ENCODE measurements at places on chromosomes 16 and 17. TPM values are rescaled to one million over a fixed set of nuclear protein-coding genes. Genes with fewer than 3 reads are reported as not detected.

DNA sequence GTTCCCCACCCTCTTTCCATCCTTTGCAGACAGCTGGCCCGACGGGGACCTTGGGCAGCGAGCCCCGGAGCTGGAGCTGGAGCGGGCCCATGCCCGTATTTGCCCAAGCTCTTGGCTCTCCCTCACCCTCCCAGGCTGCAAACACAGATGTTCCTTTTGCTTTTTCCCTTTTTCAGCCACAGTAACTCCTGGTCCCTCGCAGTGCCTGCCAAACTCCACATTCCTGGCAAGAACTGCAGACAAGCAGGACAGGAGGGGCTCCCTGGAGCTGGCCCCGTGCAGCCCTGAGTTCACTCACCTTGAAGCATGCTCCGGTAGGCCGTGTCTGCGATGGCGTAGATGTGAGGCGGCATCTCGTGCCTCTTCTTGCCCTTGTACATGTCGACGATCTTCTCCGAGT, 33.9 kb downstream of the MYH11 start:
- peak; percentile 90 for DNase-seq

The AOC3 gene
- total RNA-seq: 16.2 TPM

- no peak for DNase-seq
Observed at GRCh38 chr17:732067-732901, at the start of gene TLCD3A. TLCD3A (plus strand) TSS chr17:732596; CDS start chr17:732648, 52 bp downstream.

GRCh38 chr17:13750816-13751793, 149.4 kb upstream of the HS3ST3A1 start:
- no peak for DNase-seq

- no peak for DNase-seq
Observed at GRCh38 chr16:84357191-84357651, 11.1 kb upstream of the ATP2C2 start.

DNA sequence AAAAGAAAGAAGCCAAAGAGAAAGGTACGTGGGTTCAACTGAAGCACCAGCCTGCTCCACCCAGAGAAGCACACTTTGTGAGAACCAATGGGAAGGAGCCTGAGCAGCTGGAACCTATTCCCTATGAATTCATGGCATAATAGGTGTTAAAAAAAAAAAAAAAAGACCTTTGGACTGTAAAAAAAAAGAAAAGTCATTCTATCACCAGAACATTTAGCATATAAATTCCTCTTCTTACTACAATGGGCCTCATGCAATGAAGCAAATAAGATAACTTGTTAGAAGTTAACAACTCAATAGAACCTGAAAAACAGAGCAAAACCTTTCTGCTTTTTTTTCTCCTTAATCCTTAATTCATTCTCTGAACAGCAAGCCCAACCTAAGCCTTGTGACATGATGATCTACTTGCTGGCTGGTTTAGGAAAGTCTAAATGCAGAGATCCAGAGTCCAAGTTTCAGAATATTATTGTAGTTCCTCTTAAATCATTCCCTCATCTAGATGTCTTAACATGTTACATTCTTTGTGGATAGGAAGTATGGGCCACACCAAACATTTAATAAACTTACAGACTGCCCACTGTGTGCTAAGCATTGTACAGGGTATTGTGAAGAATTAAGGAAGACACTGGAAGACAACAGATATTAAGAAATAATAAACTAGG, 45.4 kb downstream of the BRCA1 start:
- no peak for DNase-seq

DNA sequence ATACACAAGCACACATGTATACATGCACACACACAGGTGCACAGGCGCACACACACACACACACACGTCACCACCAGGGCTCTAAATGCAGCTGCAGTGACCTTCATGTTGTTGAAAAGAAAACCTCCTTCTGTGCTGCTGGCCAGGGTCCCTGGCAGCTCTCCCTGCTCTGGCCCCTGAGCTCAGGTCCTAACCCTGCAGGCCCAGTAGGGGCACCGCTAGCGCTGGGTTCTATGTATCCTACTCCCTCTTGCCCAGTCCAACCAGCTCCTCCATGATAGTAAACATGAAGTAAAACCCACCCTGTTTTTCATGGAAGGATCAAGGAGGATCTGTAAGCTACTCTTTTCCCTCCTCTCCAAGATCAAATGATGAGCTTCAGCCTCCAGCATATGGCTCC, 172.8 kb downstream of the RBFOX3 start:
- DNase-seq: no peak

The KRT31 gene
- total RNA-seq: not detected

DNA sequence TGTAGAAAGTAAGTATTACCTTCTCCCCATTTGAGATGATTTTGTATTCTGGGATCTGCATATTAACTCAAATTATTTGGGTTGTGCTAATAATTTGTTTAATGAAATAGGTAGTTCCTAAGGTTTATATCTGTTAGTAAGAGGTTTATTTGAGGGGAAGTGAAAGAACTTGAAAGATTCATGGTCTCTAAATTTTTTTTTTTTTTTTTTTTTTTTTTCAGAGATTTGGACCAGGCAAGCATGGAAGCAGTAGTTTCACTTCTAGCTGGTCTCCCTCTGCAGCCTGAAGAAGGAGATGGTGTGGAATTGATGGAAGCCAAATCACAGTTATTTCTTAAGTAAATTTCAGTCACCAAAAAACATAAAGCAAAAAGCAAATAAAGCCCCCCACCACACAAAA, 65.2 kb downstream of the OMG start:
- no peak for DNase-seq

The PRAC2 gene
- total RNA-seq: not detected

- no peak for DNase-seq
Observed at GRCh38 chr17:66348584-66349165, 46.3 kb downstream of the PRKCA start.

DNA sequence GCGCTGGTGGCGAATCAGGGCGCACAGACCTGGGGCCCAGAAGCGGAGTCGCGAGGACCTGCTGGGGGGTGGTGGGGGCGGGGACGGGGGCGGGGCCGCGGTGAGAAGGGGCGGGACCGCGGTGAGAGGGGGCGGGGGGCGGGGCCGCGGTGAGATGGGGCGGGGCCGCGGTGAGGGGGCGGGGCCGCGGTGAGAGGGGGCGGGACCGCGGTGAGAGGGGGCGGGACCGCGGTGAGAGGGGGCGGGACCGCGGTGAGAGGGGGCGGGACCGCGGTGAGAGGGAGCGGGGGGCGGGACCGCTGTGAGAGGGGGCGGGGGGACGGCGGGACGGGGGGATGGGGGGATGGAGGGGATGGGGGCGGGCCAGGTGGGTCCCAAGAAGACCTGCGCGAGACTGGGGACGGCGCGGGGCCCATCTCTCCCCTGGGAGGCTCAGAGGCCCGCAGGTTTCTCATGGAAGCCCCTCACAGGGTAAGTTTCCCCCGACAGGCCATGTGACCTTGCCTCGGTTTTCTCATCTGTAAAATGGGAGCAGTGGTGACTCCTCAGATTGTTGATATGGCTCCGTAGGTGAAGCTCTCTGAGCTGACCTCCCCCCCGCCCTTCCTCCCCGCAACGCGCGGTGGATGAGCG, 28.6 kb upstream of the DBNDD1 start:
- no peak for DNase-seq

The PSMC3IP gene
- 3.5 TPM for total RNA-seq

GRCh38 chr16:49635591-49636581, 220.0 kb downstream of the ZNF423 start:
- DNase-seq: no peak

- DNase-seq: no peak
Observed at GRCh38 chr17:77560841-77561240, 397.7 kb upstream of the TNRC6C start.

The MMP15 gene
- 5.3 TPM for total RNA-seq

- no peak for DNase-seq
Observed at GRCh38 chr17:47190243-47190642, 1.1 kb upstream of the CDC27 start.

DNA sequence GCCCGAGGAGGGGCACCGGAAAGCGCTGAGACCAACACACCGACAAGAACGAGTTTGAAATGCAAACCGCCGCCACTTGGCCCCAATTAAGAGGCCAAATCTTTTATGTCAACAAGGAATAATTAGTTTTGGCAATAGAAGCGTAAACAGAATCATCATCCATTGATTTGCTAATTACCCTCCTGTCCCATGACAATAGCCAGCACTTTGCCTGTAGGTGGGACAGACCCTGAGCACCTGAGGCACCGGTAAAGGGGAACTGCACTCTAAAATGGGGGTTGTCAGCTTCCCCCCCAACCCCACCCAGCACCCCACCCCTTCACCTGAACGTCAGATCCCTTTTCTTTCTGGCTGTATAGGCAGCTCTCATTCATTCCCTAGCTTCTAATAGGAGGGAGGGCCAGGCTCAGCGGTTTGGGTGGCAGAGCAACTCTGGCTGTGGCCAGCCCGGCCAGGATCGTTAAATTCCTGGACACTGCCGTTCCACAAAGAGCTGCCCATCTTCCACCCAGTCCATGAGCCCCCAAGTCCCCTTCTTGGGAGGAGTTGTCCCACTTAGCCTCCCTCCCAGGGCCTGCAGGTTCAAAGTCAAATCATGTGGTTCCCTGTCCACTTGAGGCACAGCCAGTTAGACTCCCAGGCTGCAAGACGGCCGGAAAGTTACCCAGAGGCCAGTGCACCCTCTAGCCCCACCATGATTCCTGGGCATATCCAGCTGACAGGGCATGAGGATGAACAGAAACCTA, 45.8 kb downstream of the WNT3 start:
- DNase-seq: no peak

- DNase-seq: no peak
Observed at GRCh38 chr17:53270936-53271335, 551.8 kb upstream of the KIF2B start.

- DNase-seq: peak; percentile 82
Observed at GRCh38 chr17:40362696-40363110, 1.8 kb downstream of the GJD3 start.

The MYH11 gene
- 144 TPM for total RNA-seq

- no peak for DNase-seq
Observed at GRCh38 chr16:5054876-5055865, 10.6 kb downstream of the C16orf89 start.

- DNase-seq: no peak
Observed at GRCh38 chr16:68393333-68393732, 55.0 kb downstream of the SMPD3 start.

DNA sequence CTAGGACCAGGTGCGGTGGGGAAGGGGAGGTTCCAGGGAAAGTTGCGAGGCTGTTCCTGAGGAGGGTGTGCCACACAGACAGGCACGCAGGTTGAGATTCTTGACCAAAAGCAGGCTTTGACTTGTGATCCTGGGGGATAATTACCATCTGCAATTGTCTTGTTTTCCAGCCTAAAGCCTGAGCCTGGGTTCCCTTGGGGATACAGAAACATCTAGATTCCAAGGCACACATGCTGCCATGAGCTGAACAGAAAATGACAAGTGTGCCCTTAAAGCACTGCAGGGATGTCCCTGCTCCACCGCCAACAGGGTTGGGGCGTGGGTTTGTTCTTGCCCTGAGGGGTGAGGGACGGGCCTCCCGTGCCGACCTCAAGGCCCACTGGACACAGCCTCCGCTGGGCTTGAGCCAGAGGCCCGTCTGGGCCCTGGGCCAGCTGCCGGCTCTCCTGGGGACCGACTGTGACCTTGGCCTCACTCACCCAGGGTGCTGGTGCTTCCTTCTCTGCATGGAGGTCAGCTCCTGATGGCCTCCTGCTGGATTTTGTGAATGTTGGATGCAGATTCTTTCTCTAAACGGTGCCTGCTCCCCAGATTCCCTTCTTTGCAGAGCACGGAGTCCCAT, 14.0 kb downstream of the CA5A start:
- no peak for DNase-seq

DNA sequence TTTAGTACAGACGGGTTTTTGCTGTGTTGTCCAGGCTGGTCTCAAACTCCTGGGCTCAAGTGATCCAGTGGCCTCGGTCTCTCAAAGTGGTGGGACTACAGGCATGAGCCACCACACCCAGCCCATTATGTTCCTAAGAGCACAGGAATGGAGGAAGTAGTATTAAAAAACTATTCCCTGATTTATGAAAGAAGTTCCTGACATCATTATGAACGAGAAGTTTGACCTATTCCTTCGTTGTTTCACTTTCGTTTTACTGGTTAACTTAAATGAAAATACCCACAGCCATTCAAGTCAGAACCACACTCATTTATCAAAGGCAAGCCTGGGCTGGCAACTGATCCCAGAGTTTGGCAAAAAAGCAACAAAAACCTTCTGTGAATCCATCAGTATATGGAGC, 13.5 kb upstream of the CBX4 start:
- no peak for DNase-seq

The C17orf78 gene
- not detected for total RNA-seq

DNA sequence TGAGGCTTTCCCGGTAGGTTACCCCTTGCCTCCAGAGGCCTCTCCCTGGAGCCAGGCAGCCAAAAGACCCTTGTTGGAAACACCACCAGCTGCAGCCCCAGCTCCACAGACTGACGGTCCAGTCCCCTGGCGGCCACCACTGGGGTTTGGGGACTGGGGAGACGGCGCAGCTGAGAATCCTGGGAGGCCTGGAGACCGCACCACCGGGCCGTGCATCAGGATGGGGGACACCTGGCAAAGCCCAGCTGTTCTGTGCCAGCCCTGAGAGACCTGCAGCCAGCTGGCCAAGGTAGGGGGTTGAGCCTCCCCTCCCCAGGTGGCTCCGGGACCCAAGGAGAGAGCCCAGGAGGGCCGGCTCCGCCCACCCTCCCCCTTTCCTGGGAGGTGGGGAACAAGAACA, 8.3 kb upstream of the SLC38A10 start:
- no peak for DNase-seq

Measured in breast epithelium (tissue), 4 donors.